ENCODE measurements at places on chromosomes 7 and 10. TPM values are rescaled to one million over a fixed set of nuclear protein-coding genes. Genes with fewer than 3 reads are reported as not detected.

The ADRB1 gene
- 1.0 TPM for total RNA-seq

The SLC16A12 gene
- not detected for total RNA-seq

The PRSS37 gene
- not detected for total RNA-seq

The TEX47 gene
- not detected for total RNA-seq

The NUTM2E gene
- total RNA-seq = not detected

The CDHR3 gene
- 5.1 TPM for total RNA-seq

The TMEM209 gene
- 43.9 TPM for total RNA-seq

The GRID2IP gene
- total RNA-seq = 0.53 TPM

The SAP25 gene
- 54.3 TPM for total RNA-seq

The EBLN1 gene
- total RNA-seq = not detected

The TMEM139 gene
- 1.1 TPM for total RNA-seq

The WEE2 gene
- total RNA-seq = not detected

The ABCC2 gene
- 2.4 TPM for total RNA-seq

The RUFY2 gene
- 22.6 TPM for total RNA-seq

The SPDYE11 gene
- total RNA-seq = not detected

The RAPGEF5 gene
- total RNA-seq = 0.72 TPM

The EGFR gene
- total RNA-seq = not detected

The PVRIG gene
- total RNA-seq = 86.1 TPM

The ELAPOR2 gene
- 2.9 TPM for total RNA-seq

The TFEC gene
- 1.3 TPM for total RNA-seq

The CUBN gene
- 3.2 TPM for total RNA-seq

The C10orf143 gene
- total RNA-seq = 6.0 TPM

The FGFBP3 gene
- total RNA-seq = 3.0 TPM

The ITGA8 gene
- total RNA-seq = not detected

The SLC26A4 gene
- 0.17 TPM for total RNA-seq

The MYOZ1 gene
- not detected for total RNA-seq

The CFAP70 gene
- 2.2 TPM for total RNA-seq

The TWIST1 gene
- not detected for total RNA-seq

The IL2RA gene
- total RNA-seq = 184 TPM

The MYOF gene
- total RNA-seq = 1.9 TPM

The FAM25G gene
- not detected for total RNA-seq

The RBP3 gene
- not detected for total RNA-seq

The DYNC1I1 gene
- total RNA-seq = not detected

The TRIP6 gene
- total RNA-seq = 28.0 TPM
